Chondrocyte (in vitro differentiated cells): ENCODE measurements at places on chromosomes 4 and X. TPM values are rescaled to one million over a fixed set of nuclear protein-coding genes. Genes with fewer than 3 reads are reported as not detected.

AMMECR1 gene
- 16.5 to 17.9 TPM (median 17.8 TPM) in 3 replicates for total RNA-seq

UNC5C gene
- 4.7 to 15.5 TPM (median 15.4 TPM) in 3 replicates for total RNA-seq

- no peak overlapping the region for H3K4me3 ChIP-seq
- no peaks in the 10 kb centered on the region for H3K4me1 ChIP-seq
- no peak for DNase-seq
Measured at GRCh38 chr4:52367282-52367830, 291.7 kb downstream of the USP46 start.

DNA sequence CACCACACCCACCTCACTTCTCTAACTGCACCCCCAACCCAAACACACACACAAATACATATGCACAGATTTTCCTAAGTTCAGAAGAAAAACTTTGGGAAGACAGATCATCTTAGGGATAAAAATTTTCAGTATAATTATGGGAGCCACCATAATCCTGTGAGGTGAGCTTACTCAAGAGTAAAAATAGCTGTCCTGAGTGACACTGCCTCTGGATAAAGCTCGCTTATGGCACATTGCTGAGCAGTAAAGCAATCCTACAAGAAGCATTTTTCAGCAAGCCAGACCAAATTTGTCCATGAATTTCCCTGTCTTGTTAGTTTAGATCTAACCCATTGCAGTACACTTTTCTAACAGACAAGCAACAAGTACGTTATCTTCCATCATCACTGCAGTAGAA, 83.8 kb downstream of the INPP4B start:
- H3K36me3 ChIP-seq = no peaks in the 10 kb centered on the region
- no peaks in the 10 kb centered on the region for H3K27me3 ChIP-seq
- H3K4me1 ChIP-seq = peaks cover 3% of the 10 kb centered on the region

DNA sequence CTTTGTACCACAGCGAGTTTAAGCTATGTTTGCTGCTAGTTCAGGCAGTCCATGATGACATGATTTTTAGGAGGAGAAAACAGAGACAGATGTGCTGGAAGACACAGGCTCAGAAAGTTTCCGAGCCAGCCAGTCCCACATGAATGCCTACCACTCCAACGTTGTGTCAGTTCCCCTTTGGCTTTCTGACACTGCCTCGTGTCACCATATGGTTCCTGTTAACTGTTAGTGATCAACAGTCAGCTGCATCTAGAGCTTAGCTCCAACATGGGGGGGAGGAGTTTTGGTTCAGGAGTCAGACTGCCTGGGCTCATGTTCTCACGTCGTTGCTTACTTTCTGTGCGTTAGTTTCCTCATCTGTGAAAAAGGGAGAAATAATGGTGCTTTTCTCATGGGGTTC, 343.7 kb downstream of the MID1IP1 start:
- no peak for DNase-seq
- no peaks in the 10 kb centered on the region for H3K4me1 ChIP-seq

GRCh38 chr4:80307183-80307735, 28.3 kb upstream of the CFAP299 start:
- no peak overlapping the region for H3K27ac ChIP-seq
- no peaks in the 10 kb centered on the region for H3K36me3 ChIP-seq
- H3K4me1 ChIP-seq = peaks cover 21% of the 10 kb centered on the region
- DNase-seq = no peak

SMIM10L2A gene
- 0.27 to 0.62 TPM (median 0.40 TPM) in 3 replicates for total RNA-seq

GRCh38 chrX:53713987-53714579, 27.6 kb upstream of the HUWE1 start:
- H3K36me3 ChIP-seq = no peaks in the 10 kb centered on the region
- no peak overlapping the region for H3K4me3 ChIP-seq
- no peaks in the 10 kb centered on the region for H3K27me3 ChIP-seq
- no peak for DNase-seq

DNA sequence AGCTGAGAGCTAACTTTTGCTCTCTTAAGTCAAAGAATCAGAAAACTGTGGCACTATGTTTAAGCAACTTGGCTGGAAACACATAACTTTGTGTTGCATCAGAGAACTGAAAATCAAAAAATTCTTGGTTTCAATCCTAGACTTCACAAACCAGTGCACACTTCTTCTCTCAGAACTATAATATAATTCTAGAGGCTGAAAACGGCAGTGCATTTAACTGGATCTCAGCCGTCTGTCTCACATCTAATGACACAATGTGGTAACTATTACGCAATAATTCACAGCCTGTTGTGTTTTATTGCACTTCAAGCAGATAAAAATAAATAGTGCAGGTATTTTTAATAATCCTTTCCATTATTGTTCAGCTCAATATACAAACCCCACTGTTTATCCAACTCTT, 260.6 kb upstream of the DIAPH2 start:
- peaks cover 6% of the 10 kb centered on the region for H3K36me3 ChIP-seq
- no peaks in the 10 kb centered on the region for H3K27me3 ChIP-seq
- no peak overlapping the region for H3K4me3 ChIP-seq
- no peak overlapping the region for H3K27ac ChIP-seq
- no peak for DNase-seq

DRD5 gene
- not detected in 3 replicates for total RNA-seq

SPARCL1 gene
- total RNA-seq = 21.5 to 26.9 TPM (median 26.1 TPM) in 3 replicates

DNA sequence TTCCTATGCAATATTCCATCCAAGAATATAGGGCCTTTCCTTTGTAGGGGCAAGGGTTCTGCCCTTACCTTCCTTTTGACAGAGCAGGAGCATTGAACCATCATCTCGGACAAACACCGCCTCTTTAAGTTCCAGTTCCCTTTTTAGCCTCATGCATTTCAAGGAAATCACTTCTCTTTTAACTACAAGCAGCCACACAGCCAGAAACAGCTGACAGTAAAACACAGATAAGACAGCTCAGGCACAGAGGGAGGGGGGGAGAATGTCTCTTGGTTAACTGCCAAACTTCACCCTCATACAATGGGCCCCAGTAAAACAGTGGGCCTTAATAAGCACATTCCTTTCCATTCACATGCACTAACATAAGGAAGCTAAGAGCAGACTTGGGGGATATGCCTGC, 648.3 kb downstream of the GABRG1 start:
- H3K36me3 ChIP-seq = no peaks in the 10 kb centered on the region
- H3K4me1 ChIP-seq = no peaks in the 10 kb centered on the region
- H3K27ac ChIP-seq = no peak overlapping the region
- H3K4me3 ChIP-seq = no peak overlapping the region
- DNase-seq = no peak

DNA sequence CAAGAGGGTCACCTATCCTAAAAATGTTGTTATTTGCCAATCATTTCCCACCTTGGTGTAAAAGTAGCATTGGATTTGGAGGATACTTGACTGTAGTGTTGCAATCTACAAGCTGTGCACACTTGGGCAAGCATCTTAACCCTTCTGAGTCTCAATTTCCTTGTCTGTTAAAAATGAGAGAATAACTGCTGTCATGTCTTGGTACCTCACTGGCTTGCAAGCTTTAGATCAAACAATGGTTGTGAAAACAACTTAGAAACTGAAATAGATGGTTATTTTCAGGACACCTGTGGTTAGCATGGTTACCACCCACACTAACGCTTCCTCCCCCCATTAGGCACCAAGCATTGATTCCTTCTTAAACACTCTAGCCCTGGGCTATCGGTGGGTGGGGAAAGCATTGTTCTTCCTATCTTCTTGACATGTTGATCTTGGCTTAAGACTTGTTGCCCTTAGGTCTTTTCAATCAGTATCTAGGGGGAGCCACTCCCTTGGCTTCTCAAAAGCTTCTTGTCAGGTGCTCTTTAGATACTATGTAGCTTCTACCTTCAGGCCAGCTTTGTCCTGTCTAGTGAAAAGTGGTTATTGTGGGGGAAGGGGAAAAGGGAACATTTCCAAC, 10.6 kb upstream of the AMOT start:
- peaks cover 7% of the 10 kb centered on the region for H3K27me3 ChIP-seq
- no peaks in the 10 kb centered on the region for H3K36me3 ChIP-seq
- H3K4me1 ChIP-seq = peaks cover 20% of the 10 kb centered on the region
- H3K27ac ChIP-seq = no peak overlapping the region
- H3K4me3 ChIP-seq = no peak overlapping the region

DNA sequence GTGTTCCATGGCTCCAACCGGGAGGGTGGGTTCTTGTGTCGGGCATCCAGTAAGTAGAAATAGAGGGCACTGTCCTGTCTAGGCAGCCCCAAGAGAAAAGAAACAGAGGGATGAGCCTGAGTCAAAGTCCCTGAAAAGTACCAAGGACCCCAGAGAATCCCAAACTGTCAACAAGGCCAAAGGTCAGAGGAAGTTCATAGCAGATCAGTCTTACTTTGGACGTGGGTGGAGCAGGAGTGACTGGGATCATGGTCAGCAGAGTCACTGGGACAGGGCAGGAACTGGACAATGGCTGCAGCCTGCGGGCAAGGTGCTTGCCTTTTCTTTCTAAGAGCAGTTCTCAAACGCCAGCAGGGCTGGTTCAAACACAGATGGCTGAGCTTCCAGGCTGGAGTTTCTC, 17.3 kb downstream of the F11 start:
- no peak for DNase-seq
- no peak overlapping the region for H3K27ac ChIP-seq
- no peak overlapping the region for H3K4me3 ChIP-seq
- no peaks in the 10 kb centered on the region for H3K36me3 ChIP-seq
- H3K27me3 ChIP-seq = peaks cover 5% of the 10 kb centered on the region
- no peaks in the 10 kb centered on the region for H3K4me1 ChIP-seq

SYAP1 gene
- total RNA-seq = 52.8 to 53.4 TPM (median 53.3 TPM) in 3 replicates

NEUROG2 gene
- total RNA-seq = not detected in 3 replicates

TMPRSS11D gene
- not detected in 3 replicates for total RNA-seq
